ENCODE measurements at places on chromosomes 12 and 14.

GRCh38 chr14:90844321-90844720 lies 28.1 kb upstream of the TTC7B start:
- no peak for DNase-seq

GRCh38 chr14:95413289-95414215 lies 93.8 kb upstream of the CLMN start:
- no peak for DNase-seq

DNA sequence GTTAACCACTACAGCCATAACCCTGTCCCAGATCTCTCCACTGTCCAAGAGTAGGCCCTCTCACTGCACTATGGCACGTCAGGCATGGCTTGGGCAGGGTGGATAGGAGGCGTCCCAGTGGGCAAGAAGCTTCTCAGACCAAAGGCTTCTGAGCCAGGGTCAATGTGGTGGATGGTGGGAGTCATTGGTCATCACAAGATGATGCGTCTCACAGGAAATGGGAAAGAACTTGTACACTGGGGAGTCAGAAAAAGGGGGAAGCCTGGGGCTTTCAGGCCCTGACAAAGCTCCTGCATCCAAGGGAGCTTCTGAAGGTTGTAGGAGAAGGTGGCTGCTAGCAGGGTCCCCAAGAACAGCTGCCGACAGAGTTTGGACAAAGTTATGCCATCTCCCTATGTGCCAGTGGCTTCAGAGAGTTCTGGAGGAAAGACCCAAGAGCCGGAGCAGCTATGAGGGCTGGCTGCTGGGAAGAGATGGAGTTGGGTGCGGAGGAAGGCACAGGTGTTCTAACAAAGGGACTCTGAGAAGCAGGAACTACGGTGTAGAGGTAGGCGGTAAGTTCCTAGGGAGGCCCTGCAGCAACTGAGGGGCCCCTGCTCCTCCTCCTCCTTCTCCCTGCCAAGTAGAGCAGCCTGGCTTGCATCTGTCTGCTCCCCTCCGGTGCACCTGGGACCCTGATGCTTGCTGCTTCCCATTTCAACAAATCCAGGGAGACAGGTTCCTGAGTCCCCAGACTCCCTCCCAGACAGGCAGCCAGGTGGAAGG lies 81.1 kb downstream of the ARL6IP4 start:
- DNase-seq = no peak

DNA sequence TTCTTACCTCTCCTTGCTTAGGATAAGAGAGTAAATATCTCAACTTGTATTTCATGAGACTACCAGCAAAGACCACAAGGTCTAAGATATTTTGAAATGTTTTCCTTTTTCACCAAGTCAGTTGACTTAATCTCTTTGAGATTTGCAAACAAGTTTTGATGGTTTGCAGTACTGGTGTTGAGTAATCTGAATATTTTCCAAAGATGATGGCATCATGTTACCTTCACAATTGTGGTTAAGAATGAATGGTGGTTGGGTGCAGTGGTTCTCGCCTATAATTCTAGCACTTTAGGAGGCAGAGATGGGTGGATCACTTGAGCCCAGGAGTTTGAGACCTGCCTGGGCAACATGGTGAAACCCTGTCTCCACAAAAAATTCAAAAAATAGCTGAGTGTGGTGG lies 225.7 kb downstream of the TMTC2 start:
- no peak for DNase-seq

DNA sequence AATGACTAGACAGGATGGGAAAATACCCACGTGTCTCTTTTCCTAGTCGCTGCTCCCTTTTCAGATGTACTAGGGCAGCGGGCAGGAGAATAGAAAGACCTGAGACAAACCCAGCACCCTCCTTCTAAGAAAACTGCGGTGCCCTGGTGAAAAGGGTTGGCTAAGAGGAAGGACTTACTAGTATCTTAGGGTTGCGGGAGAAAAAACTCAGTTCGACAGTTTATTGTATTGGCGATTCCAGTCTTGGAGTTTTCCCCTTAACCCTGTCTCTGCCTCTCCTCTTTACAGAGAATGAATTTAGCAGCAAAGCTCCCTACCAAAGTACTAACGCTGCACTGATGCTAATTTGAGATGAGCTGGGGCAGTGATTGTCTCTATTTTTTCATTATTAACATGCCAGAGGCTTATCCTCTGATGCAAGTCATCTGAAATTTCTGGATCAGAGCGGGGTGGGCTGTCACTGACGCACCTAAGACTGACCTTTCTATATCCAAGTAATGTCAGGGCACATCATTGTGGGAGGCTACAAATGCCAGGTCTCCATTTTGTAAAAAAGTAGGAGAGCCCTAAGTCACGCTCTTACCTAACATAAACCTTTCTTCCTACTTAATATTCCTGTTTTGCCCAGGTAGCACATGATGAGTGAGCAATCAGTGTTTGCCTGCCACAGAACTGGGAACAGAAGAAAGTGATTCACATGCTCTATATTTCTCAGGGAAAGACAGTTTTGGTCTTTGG lies 916 bp upstream of the PAWR start:
- no peak for DNase-seq

DNA sequence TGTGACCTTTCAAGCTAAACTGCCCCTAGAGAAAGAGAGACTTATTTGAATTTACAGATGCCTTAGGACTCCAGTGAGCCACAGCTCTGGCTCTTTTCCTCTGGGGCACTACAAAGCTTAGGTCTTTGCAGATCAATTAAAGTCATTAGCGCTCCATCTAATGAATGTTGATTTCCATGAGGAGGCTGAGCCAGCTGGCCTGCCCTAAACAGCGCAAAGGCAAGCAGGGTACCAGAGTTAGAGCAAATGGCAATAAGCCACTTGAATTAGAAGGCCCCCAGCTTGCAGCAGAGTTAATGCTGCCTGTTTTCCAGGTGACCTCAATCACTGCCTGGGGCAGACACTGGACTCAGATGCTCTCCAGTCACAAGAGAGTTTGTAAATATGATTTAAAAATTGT lies 695.3 kb downstream of the DIO2 start:
- no peak for DNase-seq

DNA sequence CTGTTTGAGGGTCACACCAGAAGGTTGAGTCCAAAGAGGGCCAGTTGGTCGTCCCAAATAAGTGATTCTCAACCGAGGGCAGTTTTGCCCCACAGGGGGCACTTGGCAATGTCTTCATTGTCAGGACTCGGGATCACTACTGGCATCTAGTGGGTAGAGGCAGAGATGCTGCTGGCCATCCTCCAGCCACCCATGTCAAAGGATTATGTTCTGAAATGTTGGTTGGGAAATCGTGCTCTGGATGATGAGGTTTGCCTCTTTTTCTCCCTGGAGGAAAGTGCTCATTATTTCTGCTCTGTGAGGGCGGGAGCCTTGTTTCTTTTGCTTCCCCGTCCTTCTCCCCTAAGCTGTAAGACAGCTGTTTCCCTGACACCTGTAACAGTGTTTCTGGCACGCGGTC lies 3.6 kb downstream of the ZNF839 start:
- no peak for DNase-seq

DNA sequence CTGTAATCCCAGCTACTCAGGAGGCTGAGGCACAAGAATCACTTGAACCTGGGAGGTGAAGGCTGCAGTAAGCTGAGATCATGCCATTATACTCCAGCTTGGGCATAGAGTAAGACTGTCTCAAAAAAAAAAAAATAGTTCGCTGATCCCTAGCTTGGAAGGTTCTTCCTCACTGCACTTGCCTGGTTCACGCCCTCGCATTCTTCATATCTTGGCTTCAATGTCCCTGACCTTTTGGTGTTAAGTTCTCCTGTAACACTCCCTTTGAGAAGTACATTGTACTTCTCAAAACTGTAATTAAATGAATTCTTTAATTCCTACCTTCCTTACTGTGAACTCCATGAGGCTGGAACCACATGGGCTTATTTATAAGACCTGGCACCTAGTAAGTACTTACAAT lies 16.5 kb upstream of the TPCN1 start:
- DNase-seq = no peak

- no peak for DNase-seq
Observed at GRCh38 chr14:86179980-86180379, 650.0 kb downstream of the FLRT2 start.

- no peak for DNase-seq
Observed at GRCh38 chr12:100953217-100953616, 158.6 kb downstream of the ANO4 start.

GRCh38 chr14:103611215-103611614 lies 17.8 kb upstream of the KLC1 start:
- DNase-seq = no peak

- no peak for DNase-seq
Observed at GRCh38 chr12:103820361-103820760, 20.7 kb downstream of the NT5DC3 start.

DNA sequence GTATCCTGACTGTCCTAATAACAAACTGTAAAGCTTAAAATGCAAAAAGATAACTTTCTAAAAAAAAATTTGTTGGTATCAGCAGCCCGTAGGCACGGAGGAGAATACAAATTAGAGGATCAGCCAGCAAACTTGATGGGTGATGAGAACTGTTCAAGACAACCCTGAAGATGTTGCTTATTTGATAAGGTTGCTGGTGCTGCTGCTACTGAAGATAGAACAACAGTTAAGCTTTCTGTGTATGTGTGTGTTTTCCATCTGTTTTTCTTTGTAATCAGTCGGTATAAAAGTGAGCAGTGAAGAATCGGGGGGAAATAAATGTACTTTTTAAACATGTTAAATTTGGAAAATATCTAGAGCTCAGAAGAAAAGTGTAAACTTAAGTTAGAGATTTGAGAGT lies 67.4 kb upstream of the POC1B start:
- no peak for DNase-seq

GRCh38 chr12:55065535-55065934 lies 45.8 kb downstream of the NEUROD4 start:
- no peak for DNase-seq

DNA sequence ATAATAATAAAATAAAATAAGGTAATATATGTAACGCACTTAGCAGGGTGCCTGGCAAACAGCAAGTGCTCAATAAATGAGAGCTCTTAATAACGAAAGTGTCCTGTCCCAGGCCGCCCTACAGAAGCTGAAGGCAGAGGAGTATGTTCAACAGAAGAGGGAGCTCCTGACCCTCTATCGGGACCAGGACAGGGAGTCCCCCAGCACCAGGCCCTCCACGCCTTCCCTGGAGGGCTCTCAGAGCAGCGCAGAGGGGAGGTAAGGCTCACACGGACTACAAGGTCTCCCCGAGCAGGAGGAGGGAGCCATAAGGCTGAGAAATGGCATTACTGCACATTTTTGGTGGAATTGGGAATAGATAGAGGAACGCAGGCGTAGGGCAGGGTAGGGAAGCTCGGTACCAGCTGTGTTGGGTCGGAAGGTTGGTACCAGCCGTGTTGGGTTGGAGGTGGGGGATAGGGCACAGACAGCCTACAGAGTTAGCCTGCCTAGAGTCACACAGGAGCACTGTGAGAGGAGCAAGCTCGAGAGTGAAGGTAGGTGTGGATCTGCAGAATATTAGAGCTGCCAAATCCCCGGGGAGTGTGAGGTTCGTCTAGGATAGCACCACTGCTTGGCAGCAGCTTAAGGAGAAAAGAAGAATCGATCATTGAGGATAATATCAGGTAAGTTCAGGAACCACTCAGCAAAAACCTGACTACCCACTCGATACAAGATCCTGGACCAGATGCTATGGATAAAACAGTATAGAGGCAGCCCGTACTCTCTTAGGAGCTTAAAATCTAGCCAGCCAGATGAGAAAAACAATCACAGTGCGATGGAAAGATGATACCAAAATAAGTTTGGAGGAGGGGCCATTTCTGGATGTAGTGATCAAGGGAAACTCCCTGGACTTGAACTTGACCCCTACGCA lies 15.3 kb downstream of the TNFRSF1A start:
- no peak for DNase-seq

GRCh38 chr14:96713426-96713825 lies 83.8 kb upstream of the VRK1 start:
- no peak for DNase-seq

DNA sequence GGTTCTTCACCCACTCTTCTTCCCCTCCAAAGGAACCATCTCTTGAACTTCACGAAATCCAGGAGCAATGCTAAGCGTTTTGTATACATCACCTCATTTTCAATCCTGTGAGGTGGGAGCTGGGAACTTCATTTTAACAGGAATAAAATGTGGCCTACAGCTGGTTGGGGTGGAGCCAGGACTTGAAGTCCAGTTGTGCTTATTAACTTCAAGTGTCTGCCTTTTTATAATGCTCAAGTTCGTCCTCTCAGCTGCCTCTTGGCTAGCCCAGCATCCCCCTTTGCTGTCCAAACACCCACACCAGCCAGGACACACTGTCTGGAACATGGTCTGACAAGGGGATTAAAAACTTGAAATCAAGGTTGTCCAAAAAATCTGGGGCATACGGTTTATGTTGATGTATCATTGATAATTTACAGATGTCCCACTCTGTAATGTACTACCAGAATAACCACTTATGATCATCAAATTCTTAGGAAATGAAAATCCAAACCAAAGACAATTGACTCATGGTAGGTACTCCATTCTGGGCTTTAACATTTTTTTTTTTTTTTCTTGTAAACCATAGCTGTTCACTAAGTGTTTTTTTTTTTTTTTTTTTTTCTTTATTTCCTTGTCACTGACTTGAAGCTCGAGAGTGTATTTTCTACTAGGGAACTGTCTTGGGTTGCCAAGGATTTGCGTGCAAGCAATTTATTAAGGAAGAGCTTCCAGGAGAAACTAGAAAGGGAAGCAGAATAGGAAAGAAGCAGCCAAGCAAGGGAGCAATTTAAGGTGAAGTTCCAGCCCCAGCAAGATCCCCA lies 252.3 kb downstream of the EFCAB11 start:
- DNase-seq = no peak

GRCh38 chr14:96125536-96125935 lies 79.1 kb upstream of the BDKRB2 start:
- no peak for DNase-seq

GRCh38 chr14:39664646-39665045 lies 232.4 kb upstream of the FBXO33 start:
- no peak for DNase-seq

DNA sequence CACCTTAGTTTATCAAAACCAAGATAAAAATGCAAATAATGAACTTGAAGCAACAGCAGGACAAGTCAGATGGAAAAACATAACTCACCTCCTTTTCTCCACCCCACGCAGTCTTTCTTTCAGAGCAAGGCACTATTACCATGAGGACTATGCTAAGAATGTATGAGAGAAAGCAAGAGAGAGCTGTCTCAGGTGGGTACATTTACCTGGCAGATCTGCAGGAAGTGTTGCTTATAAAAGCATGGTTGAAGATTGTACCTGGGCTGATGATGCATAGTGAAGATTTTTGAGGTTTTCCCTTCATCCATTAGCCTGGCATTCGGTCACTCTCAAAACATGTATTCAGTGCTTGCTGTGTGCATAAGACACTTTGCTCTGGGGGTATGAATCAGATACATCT lies 68.8 kb upstream of the IFNG-AS1 start:
- DNase-seq = no peak

DNA sequence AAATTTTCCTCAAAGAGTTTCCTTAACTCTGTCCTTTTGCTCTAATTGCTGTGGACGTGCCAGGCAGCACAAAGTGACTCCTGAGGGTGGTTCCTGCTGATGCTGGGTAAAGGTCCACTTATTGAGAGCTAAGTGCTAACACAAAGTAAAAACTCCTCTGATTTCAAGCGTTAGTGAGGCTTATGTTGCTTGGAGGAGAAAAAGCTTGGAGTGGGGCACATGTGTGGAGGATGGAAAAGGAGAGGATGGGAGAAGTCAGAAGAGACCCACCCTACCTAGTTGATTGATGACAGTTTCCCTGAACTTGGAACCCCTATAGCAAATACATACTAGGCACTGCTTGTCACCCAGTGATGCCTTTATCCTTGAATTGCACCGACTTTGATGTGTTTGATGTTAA lies 10.1 kb upstream of the SLC11A2 start:
- no peak for DNase-seq

GRCh38 chr14:77709412-77709811 lies 1.5 kb downstream of the SLIRP start:
- no peak for DNase-seq
